ENCODE measurements at places on chromosomes 1 and 21. TPM values are rescaled to one million over a fixed set of nuclear protein-coding genes. Genes with fewer than 3 reads are reported as not detected.

Gene LYSMD1
- 13.6 TPM for total RNA-seq

Gene CD48
- not detected for total RNA-seq

Gene NHLH1
- 0.14 TPM for total RNA-seq

Gene FPGT
- 14.2 TPM for total RNA-seq

Gene C1orf141
- total RNA-seq, result not detected

Gene ETV3L
- not detected for total RNA-seq

Gene WRAP73
- total RNA-seq, result 16.9 TPM

Gene WDR64
- not detected for total RNA-seq
